Calu3 (cell line): ENCODE measurements at places on chromosomes 11 and 22. TPM values are rescaled to one million over a fixed set of nuclear protein-coding genes. Genes with fewer than 3 reads are reported as not detected.
A peak's percentile ranks its signal among the peaks of the same experiment; 100 is the strongest.

The ZDHHC5 gene
- 85.9 and 95.3 TPM in 2 replicates for total RNA-seq

GRCh38 chr11:34313099-34313517 lies 44.7 kb downstream of the ABTB2 start:
- no peak for DNase-seq

The MRGPRF gene
- 0.14 and 0.15 TPM in 2 replicates for total RNA-seq

The TOB2 gene
- total RNA-seq = 57.3 and 64.1 TPM in 2 replicates

The SLC37A2 gene
- total RNA-seq = 2.5 and 4.3 TPM in 2 replicates

The UPK3A gene
- not detected in 2 replicates for total RNA-seq

DNA sequence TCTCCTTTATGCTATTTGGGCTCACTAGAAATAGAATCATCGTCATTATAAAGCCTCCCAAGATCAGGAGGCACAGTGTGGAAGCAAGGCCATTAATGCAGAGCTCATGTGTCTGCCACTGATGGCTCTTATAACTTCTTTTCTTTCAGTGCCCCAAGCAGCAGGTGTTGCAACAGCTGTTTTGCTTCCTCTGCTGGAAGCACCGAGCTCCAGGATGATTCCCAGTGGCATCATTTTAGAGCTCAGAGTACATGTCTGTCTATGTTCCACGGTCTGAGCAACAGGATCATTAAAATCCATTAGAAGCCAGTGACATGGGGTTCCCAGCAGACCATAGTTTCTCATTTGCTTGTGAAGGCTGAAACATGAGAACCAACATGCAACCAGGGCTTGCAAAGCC lies 803.0 kb upstream of the FAT3 start:
- no peak for DNase-seq

DNA sequence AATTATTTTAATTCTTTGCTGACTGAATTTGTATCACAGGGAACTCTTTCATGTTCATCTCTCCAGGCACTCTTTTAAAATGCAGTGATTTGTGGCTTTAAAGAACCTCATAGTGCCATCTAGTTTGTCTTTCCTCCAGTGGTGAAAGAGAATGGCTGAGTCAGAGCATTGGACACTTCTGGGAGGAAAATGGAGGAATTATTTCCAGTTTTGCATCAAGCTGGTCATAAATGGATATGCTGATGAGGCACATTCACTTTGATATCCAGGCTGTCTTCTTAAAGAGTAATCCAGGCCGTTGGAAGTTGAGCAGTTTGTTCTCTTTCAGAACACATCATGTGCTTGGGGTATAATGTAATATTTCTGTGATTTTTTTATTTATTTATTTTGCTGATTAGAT lies 273.7 kb downstream of the DDX10 start:
- DNase-seq = no peak

- peak; percentile 78 for DNase-seq
These were observed 2.0 kb upstream of the FERMT3 start for GRCh38 chr11:64204464-64204989.

The IGSF22 gene
- total RNA-seq = not detected in 2 replicates

GRCh38 chr22:21861264-21861848 lies 6.1 kb downstream of the MAPK1 start:
- no peak for DNase-seq
